ENCODE measurements at places on chromosomes 16 and 17.

GRCh38 chr17:70564006-70564620 is 394.8 kb downstream of the KCNJ2 start:
- DNase-seq = no peak

DNA sequence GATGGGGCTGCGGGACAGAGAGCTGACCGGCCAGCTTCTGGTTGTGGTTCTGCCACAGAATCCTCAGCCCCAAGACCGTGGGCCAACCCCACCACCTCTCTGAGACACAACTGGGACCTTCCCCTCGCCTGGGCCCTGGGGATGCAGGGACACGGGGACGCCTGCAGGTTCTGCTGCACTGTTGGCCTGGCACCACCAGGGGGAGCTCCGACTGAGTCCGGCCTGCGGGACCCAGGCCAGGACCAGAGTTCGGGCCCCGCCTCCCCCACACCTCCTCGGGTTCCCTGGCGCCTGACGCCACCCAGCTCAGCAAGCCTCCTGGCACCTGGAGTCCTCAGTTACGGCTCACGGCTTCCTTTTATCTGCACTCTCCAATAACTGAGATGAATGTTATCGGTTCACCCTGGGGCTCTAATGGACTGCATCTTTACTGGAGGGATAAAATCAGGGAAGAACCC is 27.3 kb downstream of the TBC1D16 start:
- DNase-seq = no peak

- no peak for DNase-seq
Observed at GRCh38 chr16:53091466-53092211, 36.8 kb downstream of the CHD9 start.

DNA sequence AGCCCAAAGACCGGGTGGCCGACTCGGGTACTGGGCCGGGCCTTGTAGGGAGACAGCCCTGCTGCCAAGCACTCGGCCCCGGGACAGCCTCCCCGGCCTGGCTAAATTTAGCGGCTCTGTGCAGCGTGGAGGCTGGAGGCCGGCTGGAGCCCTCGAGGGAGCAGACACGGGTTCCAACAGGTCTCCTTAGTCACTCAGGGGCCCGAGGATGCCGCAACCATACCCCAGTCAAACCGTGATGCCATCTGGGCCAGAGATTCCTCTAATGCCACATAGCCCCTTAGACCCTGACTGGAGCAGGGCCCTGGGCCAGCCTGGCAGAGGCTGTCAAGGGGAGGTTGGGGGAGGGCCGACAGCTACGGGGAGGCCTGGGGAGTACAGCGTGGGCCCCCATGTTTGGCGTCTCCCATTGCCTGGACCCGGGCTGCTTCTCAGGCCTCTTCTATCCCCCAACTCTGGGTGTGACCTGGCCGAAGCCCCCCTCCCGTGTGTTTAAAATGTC is 2.9 kb upstream of the P2RX1 start:
- DNase-seq = no peak

- DNase-seq = no peak
Observed at GRCh38 chr17:82911822-82912221, 72.0 kb upstream of the ZNF750 start.

DNA sequence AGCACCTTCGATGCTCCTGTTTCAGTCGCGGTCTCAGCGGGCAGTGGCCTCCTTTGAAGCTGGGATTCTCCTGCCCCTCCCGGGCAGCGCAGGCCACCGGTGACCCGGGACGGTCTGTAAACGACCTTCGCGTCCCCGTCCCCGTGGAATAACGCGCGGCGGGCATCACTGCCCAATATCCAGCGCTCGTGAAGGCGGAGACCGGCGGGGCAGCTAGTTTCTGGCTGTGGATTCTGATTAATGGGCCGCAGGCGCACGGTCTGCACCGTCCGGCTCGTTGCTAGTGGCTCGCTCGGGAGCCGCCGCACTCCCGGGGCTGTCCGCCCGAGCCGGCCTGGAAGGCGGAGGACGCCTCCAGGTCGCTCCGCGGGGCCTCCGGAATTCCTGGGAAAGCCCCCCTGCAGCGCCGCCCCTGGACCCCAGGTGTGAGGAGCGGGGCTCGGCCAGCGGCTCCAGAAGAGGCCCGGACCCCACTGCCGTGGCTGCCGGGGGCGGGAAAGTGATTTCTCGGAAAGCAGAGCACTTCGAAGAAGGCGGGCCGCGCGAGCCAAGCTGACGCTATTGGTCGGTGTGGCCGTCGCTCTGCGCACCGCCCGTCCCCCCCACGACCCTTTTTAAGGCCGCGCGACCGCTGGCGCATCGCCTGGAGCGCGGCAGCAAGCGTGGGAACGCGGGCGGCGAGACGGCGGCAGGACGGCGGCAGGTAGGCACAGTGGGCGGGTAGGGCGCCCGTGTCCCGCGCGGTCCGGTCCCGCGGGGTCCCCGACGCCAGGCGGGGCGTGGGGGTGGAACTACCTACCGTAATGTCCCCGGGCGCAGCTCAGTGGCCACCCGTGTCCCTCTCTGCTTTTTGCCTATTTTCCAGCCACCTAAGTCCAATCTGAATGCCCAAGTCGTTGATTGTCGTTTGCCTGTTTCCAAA is at the start of gene IRF8:
Gene IRF8, plus strand, starts transcription at position 642 of the 922 bp plus-strand sequence. CDS start 3,854 bp downstream, outside the sequence.
- no peak for DNase-seq

GRCh38 chr17:73341350-73342049 is 29.7 kb upstream of the CDC42EP4 start:
- no peak for DNase-seq

DNA sequence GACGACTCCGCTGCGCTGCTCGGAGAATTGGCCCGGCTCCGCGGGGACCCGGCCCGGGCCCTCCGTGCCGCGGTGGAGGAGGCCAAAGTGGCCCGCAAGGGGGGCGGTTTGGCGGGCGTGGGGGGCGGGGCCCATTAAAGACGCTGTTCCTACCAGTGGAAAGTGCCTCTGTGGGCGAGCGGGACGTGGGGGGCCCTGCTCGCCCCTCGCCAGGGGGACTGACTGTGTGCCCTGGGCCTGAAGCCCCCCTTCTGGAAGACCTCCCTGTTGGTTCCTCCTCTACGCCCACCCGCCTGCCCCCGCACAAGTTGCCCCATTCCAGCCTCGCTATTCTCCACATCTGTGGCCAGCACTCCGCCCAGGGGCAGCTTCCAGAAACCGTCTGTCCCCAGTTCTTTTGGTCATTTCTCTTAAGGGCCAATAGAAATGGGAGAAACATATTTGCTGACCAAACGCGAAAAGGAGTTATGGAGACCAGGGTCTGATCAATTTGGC is 1.9 kb upstream of the FGF11 start:
- no peak for DNase-seq

DNA sequence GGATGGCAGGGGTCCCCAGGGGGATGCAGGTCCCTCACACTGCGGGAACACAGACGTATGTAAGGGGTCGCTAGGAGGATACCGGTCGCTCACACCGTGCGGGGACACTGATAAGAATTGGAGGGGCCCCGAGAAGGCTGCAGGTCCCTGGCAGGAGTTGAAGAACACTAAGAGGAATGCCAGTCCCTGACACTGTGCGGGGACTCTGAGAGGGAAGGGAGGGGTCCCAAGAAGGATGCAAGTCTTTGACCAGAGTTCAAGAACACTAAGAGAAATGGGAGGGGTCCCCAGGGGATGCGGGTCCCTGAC is 510 bp downstream of the ERCC4 start:
- DNase-seq = no peak

- DNase-seq = no peak
Observed at GRCh38 chr17:57391076-57391825, 134.9 kb downstream of the MSI2 start.

DNA sequence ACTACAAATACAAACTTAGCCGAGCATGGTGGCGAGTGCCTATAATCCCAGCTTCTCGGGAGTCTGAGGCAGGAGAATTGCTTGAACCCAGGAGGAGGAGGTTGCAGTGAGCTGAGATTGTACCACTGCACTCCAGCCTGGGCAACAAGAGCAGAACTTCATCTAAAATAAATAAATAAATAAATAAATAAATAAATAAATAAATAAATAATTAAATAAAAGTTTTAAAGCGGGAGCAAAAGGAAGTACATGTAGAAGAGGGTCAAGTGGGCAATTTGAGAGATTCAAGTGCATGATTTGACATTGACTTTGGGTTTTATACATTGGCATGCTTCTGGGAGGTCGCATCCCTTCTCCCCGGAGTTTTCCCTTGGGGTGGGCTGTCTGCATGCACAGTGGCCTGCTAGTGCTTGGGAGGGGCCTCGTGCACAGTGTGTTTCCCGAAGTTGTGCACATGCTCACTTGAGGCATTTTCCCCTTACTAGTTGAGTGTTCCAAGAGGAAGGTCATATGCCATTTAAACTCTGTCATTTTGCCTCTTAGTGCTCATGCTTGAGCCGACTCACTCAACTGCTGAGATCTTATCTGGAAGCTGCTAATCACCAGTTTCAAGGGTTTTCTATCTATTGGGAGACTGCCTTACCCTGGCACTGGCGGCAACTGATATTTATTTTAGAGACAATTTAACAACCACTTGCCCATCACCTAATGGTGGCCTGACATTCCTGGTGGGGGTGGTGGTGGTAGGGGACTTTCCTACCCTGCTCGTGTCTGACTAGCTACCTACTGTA is 193.2 kb upstream of the MPHOSPH6 start:
- no peak for DNase-seq

DNA sequence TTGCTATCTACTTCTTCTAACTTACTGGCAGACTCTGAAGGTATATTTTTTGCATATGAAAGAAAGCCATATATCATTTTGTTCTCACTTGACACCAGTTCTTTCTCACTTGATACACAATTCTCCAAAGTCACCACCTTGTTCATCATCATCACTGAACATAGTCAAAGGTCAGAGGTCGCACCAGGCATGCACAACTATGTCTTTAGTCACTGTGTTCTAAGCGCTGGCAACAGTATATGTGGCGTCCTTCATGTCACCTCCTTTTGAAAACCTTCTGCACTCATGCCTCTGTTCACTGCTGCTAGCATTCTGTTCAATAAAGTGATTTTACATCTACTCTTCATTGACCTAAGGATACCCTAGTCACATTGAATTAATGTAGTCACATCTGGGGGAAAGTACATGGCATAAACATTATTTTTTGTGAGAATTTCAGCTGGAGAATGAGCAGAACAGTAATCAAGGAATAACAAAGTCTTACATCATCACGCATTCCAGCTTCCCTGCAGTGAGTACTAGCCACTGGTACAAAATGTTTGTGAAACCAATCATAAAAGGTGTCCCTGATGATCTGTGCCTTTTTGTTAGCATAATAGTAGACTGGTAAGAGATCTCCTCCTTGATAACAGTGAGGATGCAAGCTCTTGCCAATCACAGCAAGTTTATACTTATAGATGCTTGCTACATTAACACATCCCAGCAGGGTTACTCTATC is 20.5 kb upstream of the TBX4 start:
- DNase-seq = no peak

DNA sequence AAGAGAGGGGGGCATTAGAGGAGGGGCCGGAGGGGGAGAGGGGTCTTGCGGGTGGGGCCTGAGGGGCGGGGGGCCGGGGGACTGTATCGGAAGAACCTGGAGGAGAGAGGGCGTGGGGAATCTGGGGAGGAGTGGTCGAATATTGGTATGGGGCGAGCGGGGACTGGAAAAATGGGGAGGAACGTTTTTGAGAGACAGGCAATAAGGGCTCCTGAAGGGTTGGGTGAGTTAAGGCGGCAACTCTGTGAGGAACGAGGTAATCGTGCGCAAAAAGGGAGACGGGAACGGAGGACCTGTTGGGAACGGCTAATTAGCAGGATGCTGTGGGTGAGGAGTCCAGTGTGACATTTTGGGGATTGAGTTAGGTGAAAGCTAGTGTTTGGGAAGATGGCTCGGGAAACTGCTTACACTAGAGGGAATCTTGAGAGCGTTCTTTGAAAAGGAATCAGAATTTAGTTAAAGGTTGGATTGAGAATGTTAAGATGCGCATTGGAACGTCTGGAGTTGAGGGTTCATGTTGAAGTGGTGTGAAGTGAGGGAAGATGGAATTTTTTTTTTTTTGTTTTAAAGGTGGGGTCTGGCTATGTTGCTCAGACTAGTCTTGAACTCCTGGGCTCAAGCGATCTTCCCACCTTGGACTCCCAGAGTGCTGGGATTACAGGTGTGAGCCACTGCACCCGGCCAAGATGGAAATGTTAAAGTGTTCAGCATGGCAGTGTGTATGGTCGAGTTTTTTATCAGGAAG is 662 bp downstream of the WIPF2 start:
- no peak for DNase-seq

DNA sequence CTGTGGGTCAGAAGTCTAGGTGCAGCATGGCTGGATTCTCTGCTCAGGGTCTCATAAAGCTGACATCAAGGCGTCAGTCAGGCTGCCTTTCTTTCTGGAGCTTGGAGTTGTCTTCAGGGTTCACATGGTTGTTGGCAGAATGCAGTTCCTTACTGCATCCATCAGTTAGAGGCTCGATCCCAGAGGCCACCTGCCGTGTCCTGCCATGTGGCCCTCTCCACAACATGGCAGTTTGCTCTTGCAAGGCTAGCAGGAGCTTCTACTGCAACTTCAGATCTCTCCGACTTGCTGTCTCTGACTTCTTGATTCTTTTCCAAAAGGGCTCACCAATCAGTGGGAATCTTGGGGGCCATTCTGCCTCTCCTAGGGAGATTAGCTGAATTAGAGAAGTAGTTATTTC is 11.9 kb downstream of the PITPNC1 start:
- DNase-seq = no peak
